ENCODE measurements at places on chromosomes 1 and 21.
A peak's percentile ranks its signal among the peaks of the same experiment; 100 is the strongest.

DNA sequence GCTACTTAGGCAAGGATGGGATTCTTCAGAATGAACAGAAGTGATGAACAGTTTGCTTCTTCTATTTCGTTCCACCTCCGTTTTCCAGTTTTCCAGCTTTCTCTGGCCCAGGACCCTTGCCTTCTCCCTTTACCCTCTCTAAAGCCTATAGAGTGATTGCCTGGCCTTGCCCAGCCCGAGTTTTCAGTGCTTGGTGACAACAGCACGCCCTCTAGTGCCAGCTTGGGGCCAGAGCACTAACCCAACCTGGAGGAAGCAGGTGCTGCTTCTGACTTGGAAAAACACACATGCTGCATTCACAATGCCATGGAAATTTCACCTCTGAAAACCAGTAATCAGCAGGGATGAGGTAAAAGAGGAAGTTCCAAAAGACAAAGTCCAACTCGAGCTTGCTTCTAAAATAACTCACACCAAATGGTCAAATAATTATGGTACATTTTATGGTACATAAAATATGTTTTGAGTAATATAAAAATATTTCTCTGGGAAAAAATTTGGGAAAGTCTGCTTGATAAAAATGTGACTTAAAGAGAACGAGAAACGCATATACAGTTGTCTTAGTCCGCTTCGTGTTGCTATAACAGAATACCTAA, 26.1 kb downstream of the UBE2T start:
- DNase-seq = peak; percentile 87

DNA sequence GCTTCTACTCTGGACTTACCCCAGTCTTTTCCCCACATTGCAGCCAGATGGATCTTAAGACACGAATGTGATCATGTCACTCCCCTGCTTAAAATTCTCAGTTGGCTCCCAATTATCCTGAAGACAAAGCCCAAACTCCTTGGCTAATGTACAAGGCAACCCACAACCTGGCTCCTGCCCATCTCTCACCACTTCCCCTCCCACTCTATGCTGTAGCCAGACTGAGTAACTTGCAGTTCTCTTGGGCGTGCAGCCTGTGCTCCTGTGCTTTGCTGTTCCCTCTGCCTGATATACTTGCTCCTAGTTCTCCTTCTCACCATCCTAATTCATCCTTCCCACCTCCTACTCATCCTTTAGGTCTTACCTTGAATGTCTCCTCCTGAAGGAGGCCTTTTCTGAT, 56.2 kb downstream of the LGR6 start:
- DNase-seq = no peak

DNA sequence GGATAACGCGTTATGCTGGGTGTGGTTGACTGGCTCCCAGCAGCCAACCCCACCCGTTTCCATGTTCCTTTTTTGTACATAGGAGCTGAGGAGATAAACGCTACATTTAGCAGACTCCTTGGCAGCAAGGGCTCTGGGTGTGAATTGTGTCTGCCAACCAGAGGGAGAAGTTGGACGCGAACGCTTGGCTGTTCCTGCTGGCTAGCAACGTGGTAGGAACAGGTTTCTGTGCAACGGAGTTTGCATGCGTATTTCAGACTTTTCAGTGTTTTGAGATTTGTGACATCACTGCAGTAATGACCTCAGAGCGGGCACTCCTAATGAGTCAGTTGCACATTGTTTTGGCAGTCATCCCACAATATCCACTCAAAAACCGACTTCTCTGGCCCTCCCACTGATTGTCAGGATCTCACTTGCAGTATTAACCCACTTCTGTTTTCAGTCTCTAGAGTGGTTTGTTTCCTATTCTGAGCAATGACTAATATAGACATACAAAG, 98.7 kb upstream of the RGS1 start:
- no peak for DNase-seq

- no peak for DNase-seq
Observed at GRCh38 chr1:235783148-235783776, 83.4 kb downstream of the LYST start.

DNA sequence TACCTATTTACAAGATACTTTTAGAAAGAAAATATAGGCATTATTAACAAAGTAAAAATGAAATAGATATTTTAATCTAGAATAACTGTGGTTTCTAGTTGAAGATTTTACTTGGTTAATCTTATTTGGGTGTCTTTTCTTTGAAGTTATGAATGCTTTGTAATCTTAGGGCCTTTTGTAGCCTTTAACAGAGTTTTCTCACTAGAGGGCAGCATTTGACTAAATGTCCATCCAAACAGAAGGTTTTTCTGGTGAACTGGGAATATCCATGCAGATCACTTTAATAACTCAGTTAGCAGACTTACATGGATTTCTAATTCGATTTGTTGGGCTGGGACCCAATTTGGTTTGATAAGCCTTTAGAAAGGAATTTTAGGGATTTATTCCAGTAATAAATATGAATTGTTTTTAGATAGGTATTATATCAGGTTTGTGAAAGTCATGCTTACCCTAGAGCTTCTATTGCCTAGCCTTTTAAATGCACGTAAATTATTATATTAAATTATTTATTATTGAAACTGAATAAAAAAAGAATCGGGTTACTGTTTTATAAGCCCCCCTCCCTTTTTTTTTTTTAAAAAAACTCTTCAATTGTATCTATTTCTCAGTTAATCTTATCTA, 119.7 kb downstream of the ZNF326 start:
- DNase-seq = peak; percentile 18

GRCh38 chr1:218617986-218618385, 272.9 kb downstream of the TGFB2 start:
- no peak for DNase-seq

- DNase-seq = no peak
Observed at GRCh38 chr1:227635596-227635995, 72.2 kb downstream of the ZNF678 start.

DNA sequence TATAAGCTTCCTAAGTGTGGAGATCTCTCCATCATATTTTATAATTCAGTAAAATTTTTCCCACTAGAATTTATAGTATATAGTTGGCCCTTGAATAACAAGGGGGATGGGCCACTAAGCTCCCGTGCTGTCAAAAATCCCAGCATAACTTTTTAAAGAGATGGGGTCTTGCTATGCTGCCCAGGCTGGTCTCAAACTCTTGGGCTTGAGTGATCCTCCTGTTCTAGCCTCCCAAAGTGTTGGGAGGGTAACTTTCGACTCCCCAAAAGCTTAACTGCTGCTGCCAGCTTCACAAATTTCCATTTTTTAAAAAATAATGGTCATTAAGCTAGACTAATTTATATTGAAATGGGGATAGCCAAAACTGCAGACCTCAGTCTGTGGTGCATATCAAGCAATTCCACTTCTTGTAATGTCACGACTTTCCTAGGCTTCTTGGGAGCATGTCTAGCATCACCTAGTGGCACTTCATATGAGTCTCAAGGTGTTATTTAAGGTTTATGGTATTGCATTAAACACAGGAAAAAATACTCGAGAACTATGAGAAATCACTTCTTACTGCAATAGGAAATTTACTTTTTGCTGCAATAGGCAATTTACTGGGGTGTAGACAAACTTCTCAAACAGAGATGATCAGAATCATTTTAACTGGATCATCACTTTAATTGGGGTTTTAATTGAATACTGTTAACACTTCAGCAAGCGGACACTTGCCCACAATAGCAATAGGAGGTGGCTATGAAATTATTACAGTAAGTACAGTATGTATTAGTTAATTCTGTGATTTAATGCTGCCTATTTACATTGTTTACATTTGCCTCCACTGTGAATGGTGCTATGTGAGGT, 19.3 kb upstream of the ACTA1 start:
- DNase-seq = no peak

DNA sequence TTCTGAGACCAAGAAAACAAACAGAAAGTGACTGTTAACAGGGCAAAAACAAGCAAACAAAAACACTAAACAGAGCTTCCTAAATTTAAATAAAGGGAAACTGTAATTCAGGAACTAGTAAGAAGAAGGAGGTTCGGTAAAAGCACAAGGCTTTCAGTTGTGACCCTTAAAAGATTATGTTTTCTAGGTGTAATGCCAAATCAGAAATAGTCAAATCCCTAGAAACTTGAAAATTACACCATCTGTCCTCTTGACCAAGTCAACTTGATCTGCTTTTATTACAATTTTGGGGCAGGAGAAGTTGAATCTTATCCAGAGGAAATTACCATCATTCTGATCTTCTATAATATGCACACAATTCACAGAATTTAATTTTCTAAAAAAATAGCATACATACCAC, 754.0 kb upstream of the ADGRL4 start:
- DNase-seq = no peak
